Lower lobe of right lung (tissue), 2 donors: ENCODE measurements at places on chromosomes 1 and 21. TPM values are rescaled to one million over a fixed set of nuclear protein-coding genes. Genes with fewer than 3 reads are reported as not detected.

The CR1L gene
- total RNA-seq, result 1.3 TPM

DNA sequence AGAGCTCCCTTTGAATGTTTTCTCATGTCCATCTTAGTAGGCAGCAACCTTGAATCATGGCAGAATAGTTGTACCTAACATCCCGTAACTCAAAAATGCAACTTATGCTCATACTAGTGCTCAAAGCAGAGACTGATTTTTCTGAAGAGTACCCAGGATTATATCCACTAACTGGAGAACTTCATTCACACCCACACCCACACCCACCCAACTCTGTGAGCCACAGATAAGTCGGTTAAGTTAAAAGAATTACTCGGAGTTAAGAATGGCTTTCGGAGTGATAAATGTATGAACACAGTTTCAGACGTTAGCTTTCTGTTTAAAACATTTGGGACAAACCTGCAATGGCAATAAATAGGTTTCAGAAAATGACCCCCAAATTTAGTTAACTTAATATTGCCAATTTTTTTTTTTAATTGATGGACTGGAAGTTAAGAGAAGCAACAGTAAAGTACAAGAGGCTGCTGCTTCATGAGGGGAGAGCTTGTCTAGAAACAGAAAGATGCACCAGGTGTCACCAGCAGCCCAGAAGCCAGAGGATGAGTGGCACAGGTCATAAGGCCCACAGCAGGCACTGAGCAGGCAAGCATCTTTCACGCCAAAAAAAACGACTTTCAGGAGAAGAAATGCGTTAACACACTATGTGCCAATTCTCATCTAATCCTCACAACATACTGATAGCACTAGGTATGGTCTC is 48.4 kb upstream of the C1orf198 start:
- no peak for DNase-seq

DNA sequence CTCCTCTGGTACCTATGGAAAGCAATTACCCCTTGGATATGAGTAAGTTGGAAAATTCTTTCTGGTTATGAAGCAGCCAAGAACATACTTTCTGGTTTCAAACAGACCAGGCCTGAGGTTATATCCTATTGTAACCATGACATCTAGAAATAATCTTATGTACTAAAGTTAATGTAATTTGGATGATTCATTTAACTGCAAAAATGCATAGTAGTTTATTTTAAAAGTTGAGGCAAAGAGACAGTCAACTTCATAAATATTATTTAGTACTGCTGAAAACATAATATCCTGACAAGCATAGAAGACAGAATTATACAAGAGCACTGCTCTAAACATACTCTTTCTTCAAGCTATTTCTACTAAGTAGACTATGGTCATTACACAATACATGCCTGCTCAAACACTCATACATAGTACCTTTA is 25.5 kb downstream of the ODF2L start:
- DNase-seq, result no peak

DNA sequence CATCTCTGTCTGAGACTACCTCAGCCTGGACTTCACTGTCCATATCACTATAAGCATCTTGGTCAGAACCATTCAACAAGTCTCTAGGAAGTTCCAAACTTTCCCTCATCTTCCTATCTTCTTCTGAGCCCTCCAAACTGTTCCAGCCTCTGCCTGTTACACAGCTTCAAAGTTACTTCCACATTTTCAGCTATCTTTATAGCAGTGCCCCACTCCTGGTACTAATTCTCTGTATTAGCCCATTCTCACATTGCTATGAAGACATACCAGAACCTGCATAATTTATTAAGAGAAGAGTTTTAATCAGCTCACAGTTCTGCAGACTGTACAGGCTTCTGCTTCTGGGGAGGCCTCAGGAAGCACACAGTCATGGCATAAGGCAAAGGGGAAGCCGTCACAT is 15.7 kb upstream of the DPH5 start:
- DNase-seq, result no peak

The POFUT2 gene
- 29.1 TPM for total RNA-seq

DNA sequence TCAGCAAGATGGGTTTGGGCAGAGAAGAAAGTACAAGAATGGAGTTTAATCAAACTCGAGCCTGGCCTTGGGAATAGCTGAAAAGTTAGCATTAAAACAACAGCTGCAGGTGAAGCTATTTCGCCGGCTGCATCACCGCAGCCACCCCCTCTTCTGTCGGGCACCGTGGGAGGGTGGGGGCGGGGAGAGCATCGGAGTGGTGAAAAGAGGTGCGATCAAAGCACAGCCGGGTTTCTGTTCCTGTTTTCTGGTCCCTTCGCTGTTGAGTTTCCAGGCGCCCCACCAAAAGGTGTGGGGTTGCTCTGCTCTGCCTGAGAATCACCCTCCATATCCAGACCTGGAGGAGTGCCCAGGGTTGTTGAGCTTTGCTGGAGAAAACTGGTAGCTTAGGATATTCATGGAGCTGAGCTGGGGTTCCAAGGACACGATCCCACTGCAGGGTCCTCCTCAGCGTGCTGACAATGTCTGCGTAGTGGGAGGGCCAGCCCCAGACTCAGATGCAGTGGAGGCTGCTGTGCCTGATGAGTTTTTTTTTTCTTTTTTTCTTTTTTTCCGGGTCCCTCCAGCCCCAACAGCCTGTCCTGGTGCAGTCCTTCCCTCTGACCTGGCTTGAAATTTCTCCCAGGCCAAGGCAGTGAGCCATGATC is 127.5 kb upstream of the C1orf174 start:
- no peak for DNase-seq
